ENCODE measurements at places on chromosomes 6 and 20. TPM values are rescaled to one million over a fixed set of nuclear protein-coding genes. Genes with fewer than 3 reads are reported as not detected.

KHDRBS2 gene
- total RNA-seq: not detected

MYL9 gene
- 7.3 TPM for total RNA-seq

RAET1G gene
- total RNA-seq: 0.31 TPM

GRIK2 gene
- total RNA-seq: 20.4 TPM

PI16 gene
- total RNA-seq: not detected

HSPA1L gene
- 0.67 TPM for total RNA-seq

COL9A1 gene
- not detected for total RNA-seq

DUSP15 gene
- 16.4 TPM for total RNA-seq

DNAH8 gene
- total RNA-seq: not detected

GNAS gene
- total RNA-seq: 197 TPM

ZSWIM1 gene
- 13.8 TPM for total RNA-seq

OR2H1 gene
- not detected for total RNA-seq

MCHR2 gene
- total RNA-seq: not detected

SIRPB1 gene
- total RNA-seq: not detected

CEP85L gene
- total RNA-seq: 15.3 TPM

DBNDD2 gene
- total RNA-seq: 4.0 TPM

SLC24A3 gene
- under 0.01 TPM for total RNA-seq

TXNDC5 gene
- 162 TPM for total RNA-seq

GJA1 gene
- 24.0 TPM for total RNA-seq

PRDM13 gene
- not detected for total RNA-seq

ENPP3 gene
- total RNA-seq: under 0.01 TPM

WFDC2 gene
- 0.62 TPM for total RNA-seq

OR2B6 gene
- not detected for total RNA-seq

CST1 gene
- not detected for total RNA-seq

Data from melanocyte of skin (primary cell).